ENCODE measurements at places on chromosomes 6 and 20.
A peak's percentile ranks its signal among the peaks of the same experiment; 100 is the strongest.

- no peak for DNase-seq
Observed at GRCh38 chr6:166612471-166612881, 14.6 kb downstream of the RPS6KA2 start.

- no peak for DNase-seq
Observed at GRCh38 chr6:167093922-167094432, 28.9 kb upstream of the CCR6 start.

DNA sequence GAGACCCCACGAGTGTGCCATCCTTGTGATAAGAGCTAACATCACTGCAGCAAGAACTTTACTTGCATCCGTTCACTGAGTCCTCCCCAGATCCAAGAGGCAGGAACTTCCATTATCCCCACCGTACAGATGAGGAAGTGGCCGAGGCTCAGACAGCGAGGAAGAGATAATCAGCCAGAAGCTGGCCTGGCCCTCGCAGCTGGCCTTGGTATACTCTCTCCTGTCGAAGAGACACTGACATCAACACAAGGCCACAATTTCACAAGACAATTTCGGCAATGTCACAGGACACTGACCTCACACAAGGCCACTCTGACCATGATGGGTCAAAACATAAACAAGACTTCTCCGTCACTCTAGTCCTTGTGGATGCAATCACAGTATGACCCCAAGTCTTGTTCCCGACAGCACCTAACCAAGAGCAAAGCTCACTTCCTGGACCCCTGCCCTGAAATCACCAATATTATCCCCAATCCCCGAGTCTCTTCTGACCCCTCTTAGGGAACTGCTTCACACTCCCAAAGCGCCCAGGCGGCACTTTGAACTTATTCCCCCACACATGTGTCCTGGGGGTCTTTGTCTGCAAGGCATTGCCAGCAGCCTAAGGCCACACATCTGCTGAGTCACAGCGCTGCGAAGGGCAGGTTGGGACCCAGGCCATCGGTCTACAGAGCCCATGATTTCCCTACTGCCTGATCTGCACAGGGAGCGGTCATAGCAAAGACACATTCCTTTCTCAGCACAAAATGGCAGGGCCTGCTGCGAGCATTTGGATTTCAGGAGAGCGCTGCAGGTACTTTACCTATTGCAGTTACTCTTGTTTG lies 14.8 kb upstream of the VAPB start:
- no peak for DNase-seq

- no peak for DNase-seq
Observed at GRCh38 chr6:163319609-163320366, 94.7 kb upstream of the QKI start.

- DNase-seq = no peak
Observed at GRCh38 chr6:16725145-16725864, 36.0 kb downstream of the ATXN1 start.

GRCh38 chr6:145008715-145009114 lies 723.6 kb downstream of the UTRN start:
- no peak for DNase-seq

DNA sequence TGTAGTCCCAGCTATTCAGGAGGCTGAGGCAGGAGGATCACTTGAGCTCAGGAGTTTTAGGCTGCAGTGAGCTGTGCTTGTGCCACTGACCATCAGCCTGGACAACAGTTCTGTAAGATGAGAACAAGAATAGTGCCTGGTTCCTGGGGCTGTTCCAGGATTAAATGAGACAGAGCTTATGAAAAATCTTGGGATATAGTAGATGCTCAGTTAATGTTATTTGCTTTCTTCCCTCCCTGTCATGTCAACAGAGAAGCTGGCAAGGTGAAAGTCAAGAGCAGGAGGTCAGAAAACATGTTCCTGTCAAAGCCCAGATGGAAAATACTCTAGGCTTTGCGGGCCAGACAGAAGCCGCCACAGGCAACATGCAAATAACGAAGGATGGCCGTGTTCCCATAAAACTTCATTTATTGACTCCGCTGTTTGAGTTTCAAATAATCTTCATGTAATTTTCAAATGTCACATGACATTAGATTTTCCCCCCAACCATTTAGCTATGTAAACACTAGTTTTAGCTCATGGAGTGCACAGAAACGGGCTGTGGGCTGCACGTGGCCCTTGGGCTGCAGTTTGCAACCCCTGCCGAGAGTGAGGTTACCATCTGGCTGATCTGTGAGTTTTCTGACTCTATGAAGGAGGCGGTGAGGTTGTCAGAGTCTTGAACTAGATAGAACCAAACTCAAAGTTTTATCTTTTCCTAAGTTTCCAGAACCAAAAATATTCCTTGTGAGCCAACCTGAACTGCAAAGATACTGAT lies 63.4 kb upstream of the PMEPA1 start:
- no peak for DNase-seq

GRCh38 chr6:28943557-28944411 lies 20.0 kb upstream of the TRIM27 start:
- DNase-seq = peak; percentile 77
